HAP-1 (cell line): ENCODE measurements at places on chromosomes 5 and 9.
A peak's percentile ranks its signal among the peaks of the same experiment; 100 is the strongest.

DNA sequence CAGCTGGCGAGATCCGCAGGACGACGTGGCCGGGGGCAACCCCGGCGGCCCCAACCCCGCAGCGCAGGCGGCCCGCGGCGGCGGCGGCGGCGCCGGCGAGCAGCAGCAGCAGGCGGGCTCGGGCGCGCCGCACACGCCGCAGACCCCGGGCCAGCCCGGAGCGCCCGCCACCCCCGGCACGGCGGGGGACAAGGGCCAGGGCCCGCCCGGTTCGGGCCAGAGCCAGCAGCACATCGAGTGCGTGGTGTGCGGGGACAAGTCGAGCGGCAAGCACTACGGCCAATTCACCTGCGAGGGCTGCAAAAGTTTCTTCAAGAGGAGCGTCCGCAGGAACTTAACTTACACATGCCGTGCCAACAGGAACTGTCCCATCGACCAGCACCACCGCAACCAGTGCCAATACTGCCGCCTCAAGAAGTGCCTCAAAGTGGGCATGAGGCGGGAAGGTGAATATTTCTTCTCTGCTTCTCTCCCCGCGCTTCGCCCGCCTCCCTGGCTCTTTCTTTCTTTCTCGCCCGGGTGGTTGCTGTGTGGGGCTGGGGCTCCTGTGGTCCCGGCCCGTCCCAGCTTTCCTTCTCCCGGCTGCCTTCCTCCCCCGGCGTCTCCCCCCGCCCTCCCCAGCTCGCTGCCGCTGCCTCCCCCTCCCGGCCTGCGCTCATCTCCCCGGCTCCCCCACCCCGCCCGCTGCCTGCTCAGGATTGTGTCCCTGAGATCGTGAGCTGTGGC is 2.2 kb downstream of the NR2F1 start:
- DNase-seq: peak; percentile 72

GRCh38 chr5:67038817-67039603 is 157.6 kb downstream of the CD180 start:
- peak; percentile 46 for DNase-seq

DNA sequence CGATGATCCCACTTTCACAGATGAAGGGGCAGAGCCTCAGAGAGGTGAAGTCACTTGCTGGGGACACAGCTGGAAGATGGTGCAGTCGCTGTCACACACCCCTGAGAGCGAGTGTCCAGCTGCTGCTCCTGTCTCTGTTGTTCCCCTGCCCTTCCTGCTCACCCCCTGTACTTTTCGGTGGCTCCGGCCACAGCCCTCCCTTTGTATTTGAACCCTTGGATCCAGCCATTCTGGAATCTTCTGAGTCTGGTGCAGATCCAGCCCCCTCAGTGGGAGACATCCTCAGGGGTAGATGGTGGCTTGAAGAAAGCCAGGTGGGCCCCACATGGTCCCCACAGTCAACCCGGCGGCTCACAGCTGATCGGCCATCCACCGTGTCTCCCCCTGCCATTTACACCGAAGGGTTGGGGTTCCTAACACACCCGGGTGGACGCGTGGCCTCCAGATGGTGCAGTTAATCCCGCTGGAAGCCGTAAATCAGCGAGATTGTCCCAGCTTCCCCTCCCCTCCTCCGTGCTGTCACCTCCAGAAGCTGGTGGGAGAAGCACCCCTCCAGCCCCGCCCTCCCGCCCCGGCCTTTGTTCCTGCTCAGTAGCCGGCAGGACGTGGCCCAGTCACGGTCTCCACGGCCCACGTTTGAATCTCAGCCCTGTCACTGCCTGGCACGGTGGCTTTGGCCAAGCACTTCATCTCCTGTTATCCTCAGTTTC is 204.8 kb downstream of the C9orf50 start:
- peak; percentile 41 for DNase-seq

GRCh38 chr9:122816163-122816867 is 12.1 kb downstream of the PDCL start:
- no peak for DNase-seq

DNA sequence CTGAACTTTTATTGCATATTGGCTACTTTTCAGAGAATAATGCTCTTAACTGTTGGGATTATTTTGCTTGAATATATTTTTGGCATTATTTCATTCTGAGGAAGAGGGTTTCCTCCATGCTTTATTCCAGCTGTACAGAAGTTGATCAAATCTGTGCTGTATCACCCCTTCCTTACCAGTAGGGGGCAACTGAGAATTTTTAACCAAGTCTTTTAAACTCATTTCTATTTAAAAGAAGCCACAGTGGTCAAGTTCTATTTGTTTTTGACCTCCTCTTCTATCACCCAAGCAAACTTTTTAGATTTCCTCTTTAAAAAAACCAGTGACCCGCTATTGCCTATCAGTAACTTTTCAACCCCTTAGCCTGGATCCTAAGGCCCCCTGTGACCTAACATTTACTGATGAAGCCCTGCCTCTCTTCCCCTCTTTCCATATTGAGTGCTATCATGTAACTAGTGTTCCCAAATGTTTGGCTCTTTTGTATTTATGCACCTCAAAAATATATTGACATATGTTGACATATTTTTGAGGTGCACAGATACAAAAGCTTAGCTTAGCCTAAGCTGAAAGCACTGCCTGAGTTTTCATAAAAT is 80.6 kb downstream of the FBXO4 start:
- peak; percentile 36 for DNase-seq

DNA sequence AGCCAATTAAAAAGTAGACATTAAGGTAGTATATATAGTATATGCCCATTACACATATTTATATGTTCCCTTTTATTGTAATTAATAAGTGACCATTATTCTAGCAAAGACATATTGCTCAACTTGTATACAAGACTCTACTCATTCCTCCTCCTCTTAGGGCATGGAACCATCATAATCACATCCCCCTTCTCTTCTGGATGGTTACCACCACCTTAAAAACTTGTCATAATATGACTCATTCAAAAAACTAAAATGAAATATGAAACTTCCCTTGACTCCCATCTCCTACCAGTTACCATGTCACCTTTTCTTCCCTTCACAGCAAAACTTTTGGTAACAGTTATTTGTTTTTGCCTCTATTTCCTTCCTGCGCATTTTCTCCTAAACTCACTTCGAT is 438.7 kb downstream of the KDM4C start:
- DNase-seq: no peak

DNA sequence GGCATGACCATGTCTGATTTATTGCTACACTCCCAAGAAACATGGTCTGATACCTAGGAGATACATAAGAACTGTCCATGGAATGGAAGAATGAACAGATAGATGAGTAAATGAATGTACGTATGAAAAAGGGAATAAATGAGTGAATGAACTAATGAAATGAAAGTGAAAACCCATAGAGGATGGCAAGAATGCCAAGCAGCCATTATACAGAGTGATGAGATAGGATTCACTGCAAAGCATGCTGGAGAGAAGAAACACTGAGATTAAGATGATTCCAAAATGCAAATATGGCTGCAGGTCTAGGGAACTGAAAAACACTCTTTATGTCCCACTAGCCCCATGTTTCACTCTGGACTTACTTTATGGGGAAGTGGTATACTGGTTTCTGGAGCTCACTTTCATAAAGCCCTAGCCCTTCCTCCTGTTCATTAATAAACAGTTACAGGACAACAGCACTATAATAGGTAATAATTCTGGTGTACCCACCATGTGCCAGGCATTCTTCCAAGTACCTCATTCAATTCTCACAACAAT is 170.3 kb upstream of the RAD23B start:
- DNase-seq: no peak

DNA sequence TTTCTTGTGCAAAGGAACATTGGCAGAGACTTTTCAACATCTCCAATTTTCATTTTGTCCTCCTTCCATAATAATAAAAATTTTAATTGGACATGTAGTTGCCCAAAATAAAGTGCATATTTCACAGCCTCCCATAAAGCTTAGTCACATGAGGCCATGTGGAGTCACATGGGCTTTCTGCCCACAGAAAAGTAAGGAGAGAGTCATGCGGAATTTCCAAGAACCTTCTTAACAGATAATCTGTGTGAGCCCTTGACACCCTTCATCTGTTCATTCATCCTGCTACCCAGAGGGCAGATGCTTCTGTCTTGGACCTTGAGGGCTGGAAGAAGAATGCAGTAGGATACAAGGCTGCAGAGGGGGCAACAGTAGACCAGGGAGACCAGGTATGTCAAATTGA is 60.7 kb downstream of the APTX start:
- no peak for DNase-seq

DNA sequence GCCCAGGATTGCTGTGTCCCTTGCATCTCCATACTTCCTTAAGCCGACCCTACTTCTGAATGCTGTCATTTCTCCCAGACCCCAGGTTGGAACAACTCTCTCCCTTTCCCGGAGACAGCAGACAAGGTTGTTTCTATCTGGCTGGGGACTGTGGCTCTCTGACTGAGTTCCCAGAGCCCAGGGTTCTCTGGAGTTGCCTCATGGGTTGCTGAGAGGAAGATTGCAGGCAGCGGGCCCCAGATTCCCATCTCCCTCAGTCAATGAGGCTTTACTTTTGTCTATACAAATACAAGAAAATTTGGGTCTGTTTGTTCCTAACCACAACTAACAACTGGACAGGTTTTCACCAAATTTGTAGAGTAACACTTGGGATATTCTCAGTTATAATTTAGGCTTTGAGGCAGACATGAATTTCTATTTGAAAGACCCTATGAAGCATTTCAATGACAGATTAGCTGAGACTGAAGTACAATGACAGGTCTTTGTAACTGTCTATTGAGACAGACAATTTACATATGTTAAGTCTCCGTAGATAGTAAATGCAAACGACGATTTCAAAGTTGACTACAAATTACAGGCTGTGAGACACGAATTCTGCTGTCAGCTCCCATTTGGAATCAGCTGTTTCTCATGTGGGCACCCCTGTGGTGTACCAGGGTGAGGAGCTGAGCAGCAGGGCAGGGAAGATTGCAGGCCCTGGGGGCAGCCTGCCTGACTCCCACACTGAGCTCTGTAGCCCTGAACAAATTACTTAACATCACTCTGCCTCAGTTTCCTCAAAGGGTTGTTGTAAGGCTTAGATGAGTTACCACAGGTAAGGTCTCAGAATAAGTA is 107.5 kb downstream of the ATP10B start:
- peak; percentile 71 for DNase-seq

- no peak for DNase-seq
Measured at GRCh38 chr5:4042311-4042710, 446.7 kb downstream of the IRX1 start.

DNA sequence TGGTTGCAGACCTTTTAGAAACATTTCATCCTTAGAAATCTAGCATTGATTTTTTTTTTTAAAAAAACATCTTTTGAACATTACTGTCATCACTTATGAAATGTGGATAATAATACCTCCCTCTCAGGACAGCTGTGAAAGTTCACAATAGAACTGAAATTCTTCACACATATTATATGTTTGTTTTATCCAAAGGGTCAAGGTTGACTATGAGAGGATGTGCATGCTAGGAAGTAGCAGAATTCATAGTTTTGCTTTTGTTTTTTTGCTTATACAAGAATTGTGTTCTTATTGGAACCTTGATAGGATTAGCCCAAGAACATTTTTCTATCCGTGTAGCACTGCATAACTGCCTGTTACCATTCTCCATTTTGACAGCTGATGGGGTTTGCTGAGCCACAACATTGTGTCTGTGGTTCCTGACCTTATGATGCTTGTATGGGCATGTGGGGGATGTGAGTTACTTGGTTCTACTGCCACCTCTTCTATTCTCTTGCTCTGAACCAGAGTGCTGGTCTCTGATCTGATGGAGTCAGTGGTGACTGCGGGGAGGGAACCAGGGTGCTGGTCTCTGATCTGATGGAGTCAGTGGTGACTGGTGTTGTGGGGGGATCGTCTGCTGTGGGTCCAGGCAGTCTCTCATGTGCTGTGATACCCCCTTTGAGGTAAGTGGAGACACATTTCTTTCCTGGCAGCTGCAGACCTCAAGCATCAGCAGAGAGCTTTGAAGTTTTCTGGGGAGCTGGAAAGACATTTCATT is 27.1 kb upstream of the ACTBL2 start:
- no peak for DNase-seq

DNA sequence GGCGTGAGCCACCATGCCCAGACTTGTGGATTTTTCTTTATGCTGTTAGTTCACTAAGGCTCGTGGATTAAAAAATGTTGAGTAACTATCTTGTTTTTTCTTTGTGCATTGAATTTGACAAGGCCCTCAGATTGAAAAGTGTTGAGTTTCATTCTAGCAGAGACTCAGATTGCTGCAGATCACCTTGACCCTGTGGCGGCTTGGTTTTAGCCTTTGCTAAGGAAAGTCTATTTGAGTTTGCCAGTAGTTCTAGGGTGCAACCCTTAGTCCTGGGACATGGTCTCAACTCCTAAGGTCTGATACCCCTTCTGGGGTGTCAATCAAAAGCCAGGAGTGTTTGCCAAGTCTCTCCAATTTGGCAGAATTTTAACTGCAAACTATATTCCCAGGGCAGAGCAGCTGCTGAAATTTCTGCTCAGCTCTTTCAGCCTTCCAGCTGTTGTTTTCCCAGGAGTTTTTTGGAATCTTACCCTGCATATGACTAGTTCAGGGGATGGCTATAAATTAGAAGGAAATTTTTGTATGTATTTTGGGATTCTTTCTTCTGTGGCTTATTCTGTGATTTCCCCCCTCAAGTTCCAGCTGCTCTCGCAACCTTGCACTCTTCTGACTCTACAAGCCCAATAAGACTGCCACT is 84.3 kb upstream of the HAND1 start:
- no peak for DNase-seq

DNA sequence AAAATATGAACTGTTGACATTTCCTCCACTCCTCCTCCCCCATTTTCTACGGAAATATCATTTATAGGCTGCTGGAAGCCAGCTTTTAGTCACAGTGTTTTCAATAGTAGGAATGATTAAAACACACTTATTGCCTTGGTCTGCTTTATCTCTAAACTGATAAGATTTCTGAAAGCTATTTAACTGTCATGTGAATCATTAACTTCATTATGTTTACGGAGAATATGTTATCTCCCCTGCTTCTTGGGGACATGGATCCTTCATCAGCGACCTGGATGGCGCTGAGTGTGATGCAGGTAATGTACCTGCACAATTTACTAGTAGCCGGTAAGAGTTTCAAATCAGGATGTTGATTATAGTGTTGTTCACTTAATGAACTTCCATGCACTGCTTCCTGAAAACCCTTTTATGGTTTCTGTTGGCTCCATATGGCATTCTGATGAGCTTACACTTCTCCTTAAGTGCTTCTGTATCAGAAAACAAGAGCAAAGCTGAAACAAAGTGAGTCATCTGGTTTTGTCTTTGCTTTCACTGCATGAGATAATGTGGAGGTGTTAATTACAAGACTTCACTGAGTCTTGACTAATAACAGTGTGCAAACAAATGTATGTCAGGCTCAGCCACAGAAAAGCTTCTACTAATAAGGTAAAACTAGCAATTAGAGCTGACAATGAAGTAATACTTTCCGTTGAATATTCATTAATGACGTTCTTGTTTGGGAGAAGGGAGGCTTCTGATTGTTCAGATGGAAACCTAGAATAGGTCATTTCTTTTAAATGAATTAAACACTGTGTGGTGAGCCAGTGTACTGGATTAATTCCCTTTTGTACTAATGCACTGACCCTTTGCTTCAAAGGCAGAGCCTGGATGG is 162.4 kb upstream of the ZNF608 start:
- DNase-seq: no peak

DNA sequence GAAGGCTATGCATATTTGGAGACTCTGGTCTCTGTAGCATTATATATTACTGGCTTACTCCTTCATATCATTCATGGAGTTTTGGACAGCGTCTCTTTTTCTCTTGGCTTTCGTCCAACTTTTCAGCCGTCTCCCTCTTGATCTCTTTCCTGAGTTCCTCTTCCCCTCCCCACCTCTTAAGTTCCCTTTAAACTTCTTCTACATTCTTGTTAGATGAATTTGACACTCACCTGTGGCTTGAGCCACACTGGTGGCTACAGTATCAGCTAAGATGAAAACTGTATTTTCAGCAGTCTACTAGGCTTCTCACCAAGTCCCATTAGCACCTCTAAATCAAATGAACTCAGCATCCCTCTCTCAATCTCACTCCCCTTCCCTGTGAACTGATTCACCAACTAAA is 128.1 kb downstream of the STARD4 start:
- DNase-seq: no peak
